ENCODE measurements at places on chromosomes 11 and 22.
A peak's percentile ranks its signal among the peaks of the same experiment; 100 is the strongest.

DNA sequence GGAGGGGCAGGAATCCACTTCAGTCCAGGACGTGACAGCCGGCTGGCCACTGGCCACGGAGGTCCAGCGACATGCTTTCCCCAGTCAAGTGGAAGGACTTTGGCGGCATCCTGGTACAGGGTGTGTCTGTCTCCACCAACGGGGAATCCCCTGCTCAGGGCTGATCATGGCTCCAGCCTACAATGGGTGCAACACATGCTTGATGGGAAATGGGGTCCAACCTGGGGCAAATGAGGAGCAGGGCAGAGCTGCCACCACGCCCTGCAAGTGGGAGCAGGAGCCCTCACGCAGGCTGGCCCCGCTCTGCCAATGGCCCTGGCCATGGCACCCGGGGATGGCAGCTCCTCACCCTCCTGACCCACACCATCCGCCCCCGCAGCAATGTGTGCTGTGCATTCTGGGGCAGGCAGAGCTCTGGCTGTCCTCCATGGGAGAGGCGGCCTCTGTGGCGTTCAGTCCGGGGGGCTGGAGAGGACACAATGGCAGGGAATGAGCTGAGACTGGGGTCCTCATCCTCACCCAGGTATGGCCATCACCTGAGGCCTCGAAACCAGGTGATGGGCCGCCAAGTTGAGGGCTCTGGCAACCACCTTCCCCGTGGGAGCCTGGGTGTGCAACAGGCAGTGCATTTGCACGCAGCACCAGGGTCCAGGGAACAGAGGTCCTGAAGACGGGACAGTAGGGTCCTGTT lies 5.8 kb upstream of the SEPTIN5 start:
- DNase-seq, result no peak
- H3K4me3 ChIP-seq, result no peak overlapping the region
- H3K4me1 ChIP-seq, result no peaks in the 10 kb centered on the region
- H3K27me3 ChIP-seq, result no peaks in the 10 kb centered on the region

GRCh38 chr22:22392131-22392530 lies 116.4 kb downstream of the ZNF280B start:
- no peak overlapping the region for H3K27ac ChIP-seq
- peaks cover 32% of the 10 kb centered on the region for H3K4me1 ChIP-seq
- peaks cover 4% of the 10 kb centered on the region for H3K27me3 ChIP-seq
- no peaks in the 10 kb centered on the region for H3K36me3 ChIP-seq
- DNase-seq, result no peak

- no peak for DNase-seq
- no peaks in the 10 kb centered on the region for H3K36me3 ChIP-seq
- H3K4me3 ChIP-seq, result no peak overlapping the region
- no peaks in the 10 kb centered on the region for H3K27me3 ChIP-seq
- H3K27ac ChIP-seq, result no peak overlapping the region
Observed at GRCh38 chr11:8707541-8708191, 25.1 kb downstream of the RPL27A start.

- no peak overlapping the region for H3K27ac ChIP-seq
- H3K4me1 ChIP-seq, result no peaks in the 10 kb centered on the region
- peaks cover 44% of the 10 kb centered on the region for H3K36me3 ChIP-seq
- no peak for DNase-seq
Observed at GRCh38 chr22:29110946-29111345, 38.1 kb downstream of the KREMEN1 start.

GRCh38 chr11:1870721-1871466 lies 18.0 kb downstream of the LSP1 start:
- no peaks in the 10 kb centered on the region for H3K4me1 ChIP-seq
- H3K4me3 ChIP-seq, result no peak overlapping the region
- H3K36me3 ChIP-seq, result no peaks in the 10 kb centered on the region
- DNase-seq, result no peak

DNA sequence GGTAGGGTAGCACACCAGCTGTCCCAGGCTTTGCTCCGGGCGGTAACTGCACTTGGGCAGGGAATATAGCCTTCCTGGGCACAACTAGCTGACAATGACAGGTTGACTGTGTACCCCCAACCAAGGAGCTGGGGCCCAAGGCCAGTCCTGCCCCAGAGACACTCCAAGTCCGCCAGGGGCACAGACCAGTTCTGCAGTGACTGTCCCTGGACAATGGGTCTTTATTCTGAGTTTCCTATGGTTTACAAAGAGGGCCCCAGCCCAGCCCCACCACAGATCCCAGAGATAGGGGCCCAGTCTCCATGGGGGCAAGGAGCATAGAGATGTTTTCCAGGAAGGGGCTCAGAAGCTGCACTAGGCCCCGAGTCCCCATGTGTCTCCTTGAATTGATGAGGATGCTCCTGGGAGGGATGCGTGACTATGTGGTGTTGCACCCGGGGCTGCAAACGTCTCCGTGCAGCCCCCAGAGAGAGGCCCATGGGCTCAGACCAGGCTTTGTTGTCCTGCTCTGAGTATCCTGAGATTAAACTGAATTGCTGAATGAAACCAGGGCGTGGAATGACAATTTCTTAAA lies 48.4 kb downstream of the CD6 start:
- DNase-seq, result no peak
- no peak overlapping the region for H3K27ac ChIP-seq
- H3K36me3 ChIP-seq, result no peaks in the 10 kb centered on the region
- no peak overlapping the region for H3K4me3 ChIP-seq
- H3K4me1 ChIP-seq, result peaks cover 5% of the 10 kb centered on the region
- peaks cover 2% of the 10 kb centered on the region for H3K27me3 ChIP-seq

DNA sequence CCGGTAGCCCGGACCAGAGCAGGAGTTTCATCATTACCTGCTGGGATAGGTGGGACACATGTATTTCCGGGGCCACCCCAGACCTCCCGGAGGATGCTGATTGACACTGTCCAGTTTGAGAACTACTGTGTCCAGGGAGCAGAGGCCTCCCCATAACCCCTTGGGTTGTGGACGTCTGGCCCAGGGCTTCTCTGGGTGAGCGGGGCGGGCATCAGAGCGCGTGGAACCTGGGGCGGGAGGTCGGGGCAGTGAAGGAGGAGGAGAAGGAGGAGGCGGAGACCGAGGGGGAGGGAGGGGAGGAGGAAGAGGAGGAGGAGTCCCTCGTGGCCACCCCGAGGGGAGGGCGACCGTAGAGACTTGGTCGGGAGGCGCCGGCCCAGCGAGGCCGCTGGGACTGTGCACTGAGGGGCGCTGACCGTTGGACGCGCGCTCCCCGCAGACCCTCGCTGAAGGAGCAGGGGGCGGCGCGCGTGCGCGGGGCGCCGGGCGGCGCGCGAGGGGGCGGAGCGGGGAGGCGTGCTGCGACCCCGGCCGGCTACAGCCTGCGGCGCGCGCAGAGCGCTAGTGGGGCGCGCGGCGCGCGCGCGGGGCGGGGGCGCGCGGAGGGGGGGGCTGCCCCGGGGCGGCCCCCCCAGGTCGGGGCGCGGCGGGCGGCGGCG lies at the start of gene GRK3:
Gene GRK3 (plus strand): TSS at position 356 of the 659 bp plus-strand sequence. CDS start 366 bp downstream, outside the sequence.
- H3K36me3 ChIP-seq, result no peaks in the 10 kb centered on the region
- H3K4me1 ChIP-seq, result peaks cover 36% of the 10 kb centered on the region
- peak within 1 kb of the TSS; percentile 47 for H3K27ac ChIP-seq
- H3K4me3 ChIP-seq, result peak within 1 kb of the TSS; percentile 94
- peak; percentile 80 for DNase-seq
- H3K27me3 ChIP-seq, result peaks cover 29% of the 10 kb centered on the region

GRCh38 chr11:104609311-104610085 lies 288.8 kb downstream of the CASP12 start:
- H3K4me3 ChIP-seq, result no peak overlapping the region
- peak overlapping the region; percentile 65 for H3K27ac ChIP-seq
- DNase-seq, result peak; percentile 52
- peaks cover 11% of the 10 kb centered on the region for H3K4me1 ChIP-seq

- no peaks in the 10 kb centered on the region for H3K27me3 ChIP-seq
- H3K4me3 ChIP-seq, result peak overlapping the region; percentile 41
- H3K27ac ChIP-seq, result peak overlapping the region; percentile 78
Observed at GRCh38 chr11:62770778-62771143, 435 bp upstream of the TAF6L start.

- no peak overlapping the region for H3K27ac ChIP-seq
- H3K4me3 ChIP-seq, result no peak overlapping the region
- no peaks in the 10 kb centered on the region for H3K27me3 ChIP-seq
- peaks cover 9% of the 10 kb centered on the region for H3K4me1 ChIP-seq
- no peak for DNase-seq
Observed at GRCh38 chr11:102017026-102017425, 30.2 kb upstream of the CFAP300 start.

GRCh38 chr11:73200256-73200655 lies 17.8 kb upstream of the P2RY2 start:
- no peak overlapping the region for H3K27ac ChIP-seq
- no peak overlapping the region for H3K4me3 ChIP-seq
- H3K36me3 ChIP-seq, result no peaks in the 10 kb centered on the region

DNA sequence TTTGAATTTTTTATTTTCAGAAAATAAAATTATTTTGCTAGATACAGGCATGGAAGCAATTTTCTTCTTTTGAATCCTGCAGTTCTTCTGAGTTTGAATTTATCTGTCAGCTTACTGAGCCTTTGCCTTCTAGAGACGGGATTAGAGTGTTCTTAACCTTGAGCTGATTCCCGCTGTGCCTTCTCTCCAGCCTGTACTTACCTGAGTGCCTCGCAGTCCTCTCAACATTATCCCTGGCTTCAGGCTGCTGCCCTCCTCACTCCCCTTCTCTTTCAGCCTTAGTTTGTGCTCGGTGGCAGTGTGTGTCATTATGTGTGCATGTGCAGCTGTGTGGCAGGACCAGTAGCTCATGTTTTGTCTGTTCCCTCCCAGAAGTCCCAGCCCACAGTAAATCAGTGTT lies 24.3 kb downstream of the OSBP2 start:
- no peaks in the 10 kb centered on the region for H3K36me3 ChIP-seq
- no peak for DNase-seq

GRCh38 chr11:75786101-75786736 lies 17.6 kb downstream of the DGAT2 start:
- DNase-seq, result no peak
- no peaks in the 10 kb centered on the region for H3K36me3 ChIP-seq
- H3K27me3 ChIP-seq, result no peaks in the 10 kb centered on the region
- H3K27ac ChIP-seq, result no peak overlapping the region
- no peak overlapping the region for H3K4me3 ChIP-seq

DNA sequence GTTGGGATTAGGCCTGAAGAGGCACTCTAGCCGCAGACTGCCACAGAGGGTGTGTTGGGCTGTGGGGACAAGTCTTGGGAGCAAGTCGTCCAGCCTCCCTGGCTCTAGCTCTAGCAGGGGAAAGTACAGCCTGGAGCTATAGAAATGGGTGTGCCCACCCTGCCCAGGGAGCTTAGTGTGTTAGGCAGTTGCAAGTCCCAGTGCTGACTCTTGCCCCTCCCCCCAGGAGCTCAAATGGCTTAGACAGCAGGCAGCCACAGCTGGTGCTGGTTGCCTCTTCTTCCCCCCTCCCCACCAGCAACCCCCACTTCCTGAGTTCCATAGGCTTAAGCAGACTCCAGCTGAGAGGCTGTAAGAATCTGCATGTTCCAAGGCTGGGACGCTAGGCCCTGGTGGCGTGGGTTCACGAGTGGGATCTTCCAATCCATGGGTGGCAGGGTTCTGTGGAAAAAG lies 61.2 kb downstream of the GUCY1A2 start:
- peaks cover 15% of the 10 kb centered on the region for H3K4me1 ChIP-seq
- H3K36me3 ChIP-seq, result no peaks in the 10 kb centered on the region
- H3K27ac ChIP-seq, result peak overlapping the region; percentile 81
- peak overlapping the region; percentile 4 for H3K4me3 ChIP-seq

DNA sequence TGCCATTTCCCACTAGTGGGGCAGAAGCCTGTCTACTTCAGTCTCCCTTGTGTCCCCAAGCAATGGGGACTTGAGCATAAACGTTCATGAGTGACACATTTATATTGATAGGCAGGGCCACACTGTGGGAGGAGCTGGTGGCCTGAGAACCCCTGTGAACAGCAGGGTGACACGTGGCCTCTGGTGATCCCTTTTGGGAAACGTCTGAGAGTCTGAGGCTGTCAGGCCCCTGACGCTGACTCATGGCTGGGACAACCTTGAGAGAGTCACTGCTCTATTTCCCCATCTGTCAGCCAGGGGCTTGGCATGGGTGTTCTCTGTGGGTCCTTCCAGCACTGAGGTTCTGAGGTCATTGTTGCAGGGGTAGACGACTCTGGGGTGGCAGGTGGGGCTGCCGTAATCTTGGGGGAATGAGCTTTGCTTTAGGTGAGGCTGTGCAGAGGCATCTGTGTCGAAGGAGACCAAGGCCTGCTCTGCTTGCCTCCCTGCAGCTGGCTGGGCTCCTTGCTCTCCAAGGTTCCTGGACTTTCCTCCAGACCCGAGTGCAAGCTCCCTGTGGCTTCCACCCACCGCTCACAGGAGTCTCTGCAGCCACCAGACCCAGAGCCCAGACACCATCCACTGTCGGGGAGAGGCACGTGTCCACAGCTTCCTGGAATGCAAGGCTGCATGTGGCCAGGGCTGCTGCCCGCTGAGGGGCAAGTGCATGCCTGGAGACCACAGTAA lies 54.7 kb downstream of the SMIM38 start:
- peaks cover 7% of the 10 kb centered on the region for H3K27me3 ChIP-seq
- no peaks in the 10 kb centered on the region for H3K4me1 ChIP-seq
- no peak for DNase-seq
- H3K36me3 ChIP-seq, result no peaks in the 10 kb centered on the region
- H3K27ac ChIP-seq, result no peak overlapping the region

DNA sequence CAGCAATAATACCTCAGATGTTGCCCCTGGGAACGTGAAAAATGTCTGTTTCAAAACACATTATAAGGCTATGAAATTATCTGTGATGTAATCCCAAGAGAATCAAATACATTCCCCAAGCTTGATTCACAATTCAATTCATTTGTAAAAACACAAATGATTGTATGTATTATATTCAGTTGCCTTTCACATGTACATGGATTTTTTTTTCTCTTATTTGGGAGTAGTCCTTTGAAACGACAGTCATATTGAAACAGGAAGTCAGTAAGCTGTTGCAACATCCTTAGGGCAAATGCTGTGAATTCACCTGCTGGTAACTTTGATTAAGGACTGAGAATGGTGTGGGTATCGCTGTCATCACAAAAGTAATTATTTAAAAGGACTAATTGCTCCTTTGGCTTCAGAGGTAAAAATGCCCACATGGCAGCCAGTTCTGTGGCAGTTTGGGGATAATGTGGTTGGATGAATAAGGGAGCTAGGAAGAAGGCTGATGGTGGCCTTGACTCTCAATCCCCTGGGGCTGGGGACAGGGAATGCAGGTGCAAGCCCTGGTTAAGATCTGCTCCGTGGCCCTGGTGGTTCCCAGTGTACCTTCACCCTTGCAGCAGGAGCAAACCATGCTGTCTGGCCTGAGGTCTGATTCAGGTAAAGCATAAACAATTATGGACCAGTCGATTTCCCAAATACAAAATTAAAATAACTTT lies 13.2 kb downstream of the EHF start:
- no peak overlapping the region for H3K4me3 ChIP-seq
- H3K27ac ChIP-seq, result no peak overlapping the region

GRCh38 chr11:120031612-120032600 lies 106.0 kb downstream of the TRIM29 start:
- H3K27me3 ChIP-seq, result peaks cover 8% of the 10 kb centered on the region
- no peak for DNase-seq
- H3K36me3 ChIP-seq, result no peaks in the 10 kb centered on the region
- H3K27ac ChIP-seq, result no peak overlapping the region
- no peak overlapping the region for H3K4me3 ChIP-seq

- no peaks in the 10 kb centered on the region for H3K27me3 ChIP-seq
- no peak overlapping the region for H3K27ac ChIP-seq
- no peaks in the 10 kb centered on the region for H3K36me3 ChIP-seq
- H3K4me3 ChIP-seq, result no peak overlapping the region
Observed at GRCh38 chr22:31635638-31636306, 26.2 kb downstream of the PISD start.

Measured in DND-41 (cell line).